ENCODE measurements at places on chromosomes 1 and 21. TPM values are rescaled to one million over a fixed set of nuclear protein-coding genes. Genes with fewer than 3 reads are reported as not detected.

- no peak overlapping the region for H3K4me3 ChIP-seq
- peaks cover 9% of the 10 kb centered on the region for H3K36me3 ChIP-seq
- no peaks in the 10 kb centered on the region for H3K27me3 ChIP-seq
- H3K27ac ChIP-seq = no peak overlapping the region
- H3K4me1 ChIP-seq = peaks cover 42% of the 10 kb centered on the region
Observed at GRCh38 chr1:171739656-171740055, 2.2 kb downstream of the VAMP4 start.

DNA sequence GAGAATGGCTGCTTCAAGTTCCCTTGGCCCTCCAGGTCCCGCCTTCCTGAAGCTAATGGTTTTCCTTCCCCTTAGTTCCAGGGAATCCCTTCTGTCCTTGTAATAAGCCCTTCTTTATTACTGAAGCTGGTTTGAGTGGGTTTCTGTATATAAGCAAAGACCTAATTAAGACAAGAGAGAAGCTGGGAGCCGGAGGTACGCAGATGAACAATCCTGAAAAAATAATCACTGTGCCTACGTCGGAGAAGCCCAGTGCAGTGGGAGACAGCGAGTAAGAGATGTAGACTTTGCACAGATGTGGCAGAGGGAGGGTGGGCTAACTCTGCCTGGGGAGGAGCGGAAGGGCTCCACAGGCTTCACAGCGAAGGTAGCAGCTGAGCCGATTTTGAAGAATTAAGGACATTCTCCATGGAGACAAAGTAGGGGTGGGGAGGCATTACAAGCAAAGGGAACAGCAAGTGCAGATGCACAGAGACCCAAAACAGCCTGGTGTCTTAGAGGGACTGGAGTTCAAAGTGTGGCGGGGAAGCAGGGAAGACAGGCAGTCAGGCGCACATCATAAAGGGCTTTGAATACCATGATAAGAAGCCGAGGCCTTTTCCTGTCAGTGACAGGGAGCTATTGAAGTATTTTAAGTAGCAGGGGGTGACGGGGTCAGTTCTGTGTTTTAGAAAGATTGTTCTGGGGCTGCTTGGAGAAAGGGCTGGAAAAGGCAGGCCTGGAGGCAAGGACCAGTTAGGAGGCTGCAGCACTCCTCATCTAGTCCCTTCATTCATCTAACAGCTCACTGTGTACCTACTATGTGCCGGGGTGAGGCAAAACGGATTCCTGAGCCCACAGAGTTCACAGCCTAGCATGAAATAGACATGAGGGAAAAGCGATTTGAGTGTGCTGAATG, 6.5 kb downstream of the RIMS3 start:
- H3K27ac ChIP-seq = no peak overlapping the region
- H3K27me3 ChIP-seq = no peaks in the 10 kb centered on the region
- DNase-seq = no peak
- no peaks in the 10 kb centered on the region for H3K4me1 ChIP-seq
- no peak overlapping the region for H3K4me3 ChIP-seq
- no peaks in the 10 kb centered on the region for H3K36me3 ChIP-seq

DNA sequence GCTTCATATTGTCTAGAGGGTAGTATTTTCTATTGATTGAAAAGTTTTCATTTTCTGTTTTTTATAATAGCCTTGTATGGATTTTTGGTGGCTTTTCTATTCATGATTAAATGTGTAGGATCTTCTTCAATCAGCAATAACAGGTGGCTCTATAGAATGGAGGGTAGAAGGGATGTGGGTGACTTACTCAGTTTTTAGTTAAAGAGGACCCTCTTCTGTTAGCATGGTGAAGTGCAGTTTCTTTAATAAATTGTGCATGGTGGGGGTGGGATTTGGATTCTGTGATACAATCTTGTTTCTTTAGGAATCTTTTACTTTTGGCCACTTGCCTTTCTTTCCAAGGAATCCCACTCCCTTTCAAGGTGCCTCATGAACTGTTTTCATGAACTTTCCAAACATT, 64.7 kb downstream of the SLC35A3 start:
- H3K4me3 ChIP-seq = no peak overlapping the region
- DNase-seq = peak; percentile 16
- no peak overlapping the region for H3K27ac ChIP-seq
- H3K36me3 ChIP-seq = no peaks in the 10 kb centered on the region
- H3K27me3 ChIP-seq = no peaks in the 10 kb centered on the region

- no peak for DNase-seq
- H3K36me3 ChIP-seq = peaks cover 4% of the 10 kb centered on the region
- H3K4me1 ChIP-seq = peaks cover 51% of the 10 kb centered on the region
- no peak overlapping the region for H3K4me3 ChIP-seq
Observed at GRCh38 chr1:13737398-13737797, 37.4 kb downstream of the PRDM2 start.

DNA sequence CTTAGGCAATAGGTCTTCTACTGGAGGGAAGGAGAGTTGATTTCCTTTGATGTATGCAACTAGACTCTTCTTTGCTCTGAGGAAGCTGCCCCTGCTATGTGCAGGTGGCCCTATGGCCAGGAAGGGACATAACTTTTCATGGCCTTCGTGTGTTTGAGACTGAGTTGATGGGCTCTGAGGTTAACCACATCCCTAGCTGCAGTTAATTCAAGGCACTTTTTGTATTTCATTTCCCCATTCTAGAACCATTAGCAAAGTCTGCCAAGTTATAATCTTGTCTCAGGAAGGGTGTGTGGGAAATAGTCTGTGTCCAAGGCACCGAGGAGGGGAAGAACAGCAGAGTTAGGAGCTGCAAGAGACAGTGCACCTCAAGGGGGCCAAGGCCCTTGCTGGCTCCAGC, 2.5 kb downstream of the FCRL4 start:
- no peaks in the 10 kb centered on the region for H3K36me3 ChIP-seq
- no peak overlapping the region for H3K4me3 ChIP-seq
- no peak for DNase-seq
- H3K27me3 ChIP-seq = no peaks in the 10 kb centered on the region
- H3K27ac ChIP-seq = no peak overlapping the region

- no peak overlapping the region for H3K4me3 ChIP-seq
- no peak for DNase-seq
- no peaks in the 10 kb centered on the region for H3K27me3 ChIP-seq
Observed at GRCh38 chr1:192969091-192969490, 90.1 kb downstream of the UCHL5 start.

DNA sequence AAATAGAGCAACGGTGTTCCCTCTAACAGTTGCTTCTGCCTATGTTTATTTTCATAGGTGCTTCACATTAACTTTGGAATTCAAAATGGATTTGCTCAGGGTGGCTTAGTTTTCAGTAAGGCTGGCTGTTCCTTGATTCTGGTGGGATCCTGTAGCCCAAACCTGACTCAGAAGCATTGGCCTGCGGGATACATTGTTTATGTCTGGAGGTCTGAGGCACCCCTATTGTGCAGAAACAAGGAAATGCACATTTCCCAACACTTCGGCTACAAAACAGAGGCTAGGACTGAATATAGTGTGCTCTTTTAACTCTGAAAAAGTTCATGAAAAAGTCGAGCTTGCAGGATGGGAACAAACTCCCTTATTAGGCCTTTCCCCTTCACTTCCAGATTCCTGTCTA, 133.8 kb upstream of the F3 start:
- no peak overlapping the region for H3K4me3 ChIP-seq
- no peak overlapping the region for H3K27ac ChIP-seq
- no peaks in the 10 kb centered on the region for H3K4me1 ChIP-seq
- H3K36me3 ChIP-seq = no peaks in the 10 kb centered on the region
- no peaks in the 10 kb centered on the region for H3K27me3 ChIP-seq

DNA sequence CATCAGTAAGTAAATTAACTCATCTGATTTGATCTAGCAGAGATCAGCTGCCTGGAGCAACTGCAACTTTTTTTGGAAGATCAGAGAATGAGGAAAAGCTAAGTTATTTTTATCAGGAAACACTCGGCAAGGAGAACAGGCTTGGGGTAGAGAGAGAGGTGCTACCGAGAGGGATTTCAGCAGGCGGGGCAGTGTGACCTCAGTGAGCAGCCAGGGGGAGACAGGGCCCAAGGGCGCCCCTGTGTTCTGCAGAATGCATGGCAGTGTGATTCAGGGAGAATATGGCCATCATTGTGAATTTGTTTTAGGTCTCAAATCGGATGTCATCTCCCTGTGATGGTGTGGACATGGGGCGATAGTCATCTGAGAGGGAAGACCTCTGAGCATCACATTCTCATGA, 484.1 kb upstream of the VAMP3 start:
- no peaks in the 10 kb centered on the region for H3K36me3 ChIP-seq
- no peak overlapping the region for H3K27ac ChIP-seq
- H3K4me1 ChIP-seq = no peaks in the 10 kb centered on the region
- no peak for DNase-seq
- no peaks in the 10 kb centered on the region for H3K27me3 ChIP-seq

DNA sequence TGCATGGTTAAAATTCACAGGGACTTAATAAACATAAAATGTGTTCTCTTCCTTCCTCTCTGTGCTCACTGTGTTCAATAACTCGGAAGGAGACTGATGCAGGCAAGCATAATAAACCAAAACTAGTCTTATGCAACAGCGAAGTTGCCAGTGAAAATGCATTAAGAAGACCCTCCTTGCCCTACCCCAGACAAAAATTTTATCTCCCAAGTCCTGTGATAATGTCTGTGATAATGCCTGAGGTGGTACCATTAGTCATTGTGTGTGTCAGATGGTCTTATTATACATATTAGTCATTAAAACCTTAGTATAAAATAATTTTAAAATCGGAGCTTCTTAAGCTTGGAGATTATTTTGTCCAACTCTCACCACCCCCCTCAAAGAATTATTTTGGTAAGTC, 97.8 kb downstream of the NGF start:
- no peaks in the 10 kb centered on the region for H3K36me3 ChIP-seq
- DNase-seq = no peak
- H3K4me3 ChIP-seq = no peak overlapping the region

DNA sequence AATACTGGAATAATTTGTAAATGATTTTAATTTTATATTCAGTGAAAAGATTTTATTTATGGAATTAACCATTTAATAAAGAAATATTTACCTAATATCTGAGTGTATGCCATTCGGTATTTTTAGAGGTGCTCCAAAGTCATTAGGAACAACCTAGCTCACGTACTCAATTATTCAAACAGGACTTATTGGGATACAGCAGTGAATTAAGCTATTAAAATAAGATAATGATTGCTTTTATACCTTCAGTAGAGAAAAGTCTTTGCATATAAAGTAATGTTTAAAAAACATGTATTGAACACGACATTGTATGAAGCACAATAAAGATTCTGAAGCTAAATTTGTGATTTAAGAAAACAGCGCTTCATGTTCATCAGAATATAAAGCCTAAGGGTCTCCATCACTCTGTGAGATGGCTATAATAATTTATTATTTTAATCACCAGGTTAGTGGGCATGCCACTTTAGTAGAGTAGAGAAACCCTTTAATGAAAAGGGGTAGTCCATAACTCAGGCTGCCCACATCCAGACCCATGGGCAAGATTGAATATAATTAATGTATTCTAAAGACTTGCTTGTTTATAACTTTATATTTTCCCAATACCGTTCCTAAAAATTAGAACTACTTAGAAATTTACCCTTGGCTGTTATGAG, 3.2 kb downstream of the CCN1 start:
- no peak overlapping the region for H3K4me3 ChIP-seq
- no peak for DNase-seq
- no peaks in the 10 kb centered on the region for H3K36me3 ChIP-seq
- peaks cover 4% of the 10 kb centered on the region for H3K27me3 ChIP-seq

DNA sequence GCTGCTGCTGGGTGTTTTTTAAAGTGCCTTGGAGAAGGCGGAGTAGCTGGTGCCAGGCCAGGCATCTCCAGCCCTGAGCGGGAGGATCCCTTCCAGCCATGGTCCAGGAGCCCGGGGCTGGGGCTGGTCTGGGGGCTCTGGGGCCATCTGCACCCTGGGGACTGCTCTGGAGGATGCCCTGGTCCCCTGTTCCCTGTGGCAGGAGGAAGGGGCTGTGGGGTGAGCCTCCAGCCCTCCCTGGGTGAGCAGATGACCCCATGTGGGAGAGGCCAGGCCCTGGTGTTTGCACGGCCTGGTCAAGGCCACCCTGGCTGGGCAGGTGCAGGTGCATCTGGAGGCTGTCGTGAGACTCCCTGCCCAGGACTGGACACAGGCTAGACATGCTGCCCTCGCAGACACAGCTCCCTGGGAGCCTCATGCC, 56.7 kb downstream of the SLX9 start:
- no peaks in the 10 kb centered on the region for H3K36me3 ChIP-seq
- H3K27me3 ChIP-seq = no peaks in the 10 kb centered on the region
- no peaks in the 10 kb centered on the region for H3K4me1 ChIP-seq
- DNase-seq = no peak
- H3K4me3 ChIP-seq = no peak overlapping the region

DNA sequence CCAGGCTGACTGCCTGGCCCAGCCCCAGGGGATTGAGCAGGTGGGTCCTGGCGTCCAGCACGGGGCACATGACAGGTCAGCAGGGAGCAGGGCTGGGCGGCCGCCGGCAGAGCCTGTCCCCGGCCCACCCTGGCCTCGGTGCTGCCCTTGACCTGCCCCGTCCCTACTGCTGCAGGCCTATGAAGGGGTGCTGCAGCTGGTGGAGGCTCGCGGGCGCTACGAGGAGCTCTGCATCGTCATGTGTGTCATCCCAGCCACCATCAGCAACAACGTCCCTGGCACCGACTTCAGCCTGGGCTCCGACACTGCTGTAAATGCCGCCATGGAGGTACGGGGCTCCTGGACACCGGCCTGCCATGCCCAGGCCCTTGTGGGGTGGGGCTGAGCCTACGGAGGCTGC, 15.6 kb downstream of the CFAP410 start:
- no peak for DNase-seq
- H3K4me1 ChIP-seq = no peaks in the 10 kb centered on the region
- H3K27ac ChIP-seq = no peak overlapping the region
- no peak overlapping the region for H3K4me3 ChIP-seq
- H3K27me3 ChIP-seq = no peaks in the 10 kb centered on the region
- H3K36me3 ChIP-seq = no peaks in the 10 kb centered on the region

- peaks cover 28% of the 10 kb centered on the region for H3K4me1 ChIP-seq
- H3K27me3 ChIP-seq = no peaks in the 10 kb centered on the region
- H3K27ac ChIP-seq = no peak overlapping the region
- H3K36me3 ChIP-seq = peaks cover 9% of the 10 kb centered on the region
- peak; percentile 27 for DNase-seq
Observed at GRCh38 chr1:154427173-154428139, 22.3 kb downstream of the IL6R start.

- no peak overlapping the region for H3K27ac ChIP-seq
- no peaks in the 10 kb centered on the region for H3K27me3 ChIP-seq
- no peaks in the 10 kb centered on the region for H3K36me3 ChIP-seq
- H3K4me3 ChIP-seq = no peak overlapping the region
- H3K4me1 ChIP-seq = peaks cover 10% of the 10 kb centered on the region
- no peak for DNase-seq
Observed at GRCh38 chr1:11413986-11414391, 65.0 kb upstream of the DISP3 start.

DNA sequence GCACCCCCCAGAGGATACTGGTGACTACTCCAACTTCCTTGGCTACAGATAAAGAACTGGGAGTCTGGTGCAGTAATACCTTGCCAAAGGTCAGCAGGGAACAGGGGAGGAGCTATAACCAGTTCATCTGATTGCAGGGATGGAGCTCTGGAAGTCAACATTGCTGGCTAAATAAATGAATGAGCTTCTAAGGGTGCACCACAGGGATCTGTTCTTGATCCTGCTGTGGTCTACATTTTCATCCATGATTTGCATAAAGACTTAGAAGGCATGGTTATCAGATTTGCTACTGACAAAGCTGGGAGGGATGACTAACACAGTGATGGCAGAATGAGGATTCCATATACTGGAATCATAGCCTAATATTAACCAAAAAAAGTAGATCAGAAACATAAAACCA, 18.3 kb downstream of the PLEKHA6 start:
- no peaks in the 10 kb centered on the region for H3K4me1 ChIP-seq
- H3K27ac ChIP-seq = no peak overlapping the region
- no peak for DNase-seq
- H3K27me3 ChIP-seq = peaks cover 4% of the 10 kb centered on the region
- H3K4me3 ChIP-seq = no peak overlapping the region
- no peaks in the 10 kb centered on the region for H3K36me3 ChIP-seq

Gene PKNOX1
- 22.8 TPM for total RNA-seq

Gene DMBX1
- total RNA-seq = not detected

Gene RAP1GAP
- total RNA-seq = 0.44 TPM

Gene C1orf94
- total RNA-seq = not detected

Gene GUCA2B
- not detected for total RNA-seq
